GM19239 (cell line): ENCODE measurements at places on chromosomes 12 and 14.

GRCh38 chr14:63510538-63510937 lies 32.6 kb downstream of the PPP2R5E start:
- peak; percentile 40 for DNase-seq

- DNase-seq: no peak
Observed at GRCh38 chr14:53035336-53036210, 84.7 kb upstream of the FERMT2 start.

- no peak for DNase-seq
Observed at GRCh38 chr12:74538491-74539258, 1.0 kb downstream of the ATXN7L3B start.

GRCh38 chr12:10571141-10571540 lies 42.3 kb downstream of the MAGOHB start:
- DNase-seq: no peak

DNA sequence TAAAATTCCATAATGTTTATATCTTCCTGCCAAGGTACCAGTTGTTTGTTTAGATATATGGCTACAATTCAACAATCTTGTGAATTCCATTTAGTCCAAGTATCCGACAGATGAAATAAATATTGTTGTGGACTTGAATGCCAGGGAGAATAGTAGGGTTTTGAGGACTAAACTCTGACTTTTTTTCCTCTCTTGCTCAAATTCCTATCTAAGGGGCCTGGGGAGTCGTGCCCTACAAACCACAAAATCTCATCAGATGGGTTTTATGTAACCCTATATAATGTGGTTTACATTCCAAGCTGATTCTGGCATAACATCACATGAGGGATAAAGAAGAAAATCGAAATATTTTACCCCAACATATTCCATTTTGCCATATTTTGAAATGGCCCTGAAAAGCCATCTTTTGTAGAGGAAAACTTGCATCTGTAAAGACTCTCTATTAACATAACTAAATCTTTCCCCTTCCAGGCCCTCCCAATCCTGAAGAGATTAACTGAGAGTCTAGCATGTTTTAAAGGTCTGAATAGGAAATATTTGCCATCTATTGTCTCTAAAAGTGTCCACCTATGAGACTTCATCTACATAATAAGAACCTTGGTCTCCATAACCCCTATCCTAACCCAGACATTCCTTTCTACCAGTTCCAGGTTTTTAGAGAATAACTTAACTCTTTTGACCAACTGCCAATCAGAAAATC lies 184.7 kb upstream of the KITLG start:
- DNase-seq: no peak

DNA sequence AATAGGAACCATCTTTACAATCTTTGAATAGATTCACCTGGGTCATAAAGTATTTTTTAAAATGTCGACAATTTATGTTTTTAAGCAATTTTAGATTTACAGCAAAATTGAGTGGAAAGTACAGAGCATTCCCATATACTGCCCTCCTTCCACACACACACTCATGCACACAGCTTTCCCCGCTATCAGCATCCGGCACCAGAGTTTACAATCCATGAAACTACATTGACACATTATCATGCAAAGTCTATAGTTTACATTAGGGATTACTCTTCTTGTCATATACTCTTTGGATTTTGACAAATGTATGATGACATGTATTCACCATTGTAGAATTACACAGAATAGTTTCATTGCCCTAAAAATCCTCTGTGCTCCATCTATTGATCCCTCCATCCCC lies 9.0 kb upstream of the SYNE2 start:
- no peak for DNase-seq

DNA sequence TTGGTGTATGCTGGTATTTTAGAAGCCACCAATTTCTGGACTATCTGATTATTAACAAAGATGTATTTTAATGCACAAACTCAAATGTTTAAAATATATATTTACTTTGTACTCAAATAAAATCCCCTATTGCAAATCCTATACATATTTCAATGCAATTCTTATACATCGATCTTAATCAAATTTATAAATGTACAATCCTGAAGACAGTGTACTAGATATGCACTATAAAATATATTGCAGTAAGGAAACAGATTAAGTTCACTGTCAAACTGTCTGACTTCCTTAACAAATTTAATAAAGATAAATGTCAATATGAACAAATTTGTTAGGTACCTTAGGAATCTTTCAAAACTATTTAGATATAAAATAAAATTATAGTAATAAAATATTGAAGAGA lies 43.9 kb downstream of the FOXA1 start:
- DNase-seq: no peak
